NCI-H1930 (cell line): ENCODE measurements at places on chromosomes 7 and 10.

- DNase-seq = no peak
These were observed 185.1 kb downstream of the SEMA3D start for GRCh38 chr7:85001495-85002345.

GRCh38 chr7:29190349-29191045, 4.1 kb upstream of the CHN2 start:
- peak; percentile 35 for DNase-seq

GRCh38 chr7:27205325-27206280, 5.7 kb upstream of the HOXA13 start:
- DNase-seq = no peak

DNA sequence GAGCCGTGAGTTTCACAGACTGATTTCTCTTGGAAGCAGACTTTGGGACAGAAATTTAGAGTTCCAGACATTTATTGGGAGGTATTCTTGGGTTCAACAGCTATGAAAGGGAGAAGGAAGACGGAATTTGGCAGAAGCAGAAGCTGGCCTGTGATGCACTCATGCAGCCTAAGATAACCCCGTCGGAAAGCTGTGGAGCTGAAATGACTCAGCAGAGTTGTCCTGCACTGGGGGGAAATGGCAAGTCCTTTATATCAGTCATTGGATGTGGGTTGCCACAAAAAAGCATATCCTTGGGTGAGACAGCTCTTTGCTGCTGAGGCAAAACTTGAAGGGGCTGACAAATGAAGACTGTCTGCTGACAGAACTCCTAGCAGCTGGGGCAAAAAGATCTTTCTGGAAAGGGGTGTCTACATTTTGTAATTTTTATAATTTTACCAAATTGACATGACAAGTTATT, 11.5 kb upstream of the MICU1 start:
- DNase-seq = no peak

DNA sequence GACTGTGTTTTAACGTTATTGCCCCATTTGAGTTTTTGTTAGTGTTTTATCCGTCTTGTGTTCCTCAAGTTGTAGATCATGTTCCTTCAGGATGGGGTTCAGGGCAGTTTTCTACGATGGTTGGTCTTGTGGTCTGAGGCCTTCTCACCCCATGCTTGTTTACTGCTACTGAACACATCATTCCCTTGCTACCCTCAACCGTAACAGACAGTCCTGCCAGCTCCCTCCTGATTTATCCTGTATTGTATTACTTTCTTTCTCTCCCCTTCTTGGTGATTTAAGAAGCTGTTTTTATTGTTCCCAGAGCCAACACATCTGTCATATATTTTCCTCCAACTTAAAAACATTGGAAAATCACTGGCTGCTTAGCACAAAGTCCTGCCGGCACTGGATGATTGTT, 719.8 kb downstream of the INHBA start:
- no peak for DNase-seq

GRCh38 chr10:125521721-125522680, 161.0 kb downstream of the TEX36 start:
- DNase-seq = no peak

GRCh38 chr7:11374629-11375028, 401.0 kb downstream of the PHF14 start:
- DNase-seq = no peak

DNA sequence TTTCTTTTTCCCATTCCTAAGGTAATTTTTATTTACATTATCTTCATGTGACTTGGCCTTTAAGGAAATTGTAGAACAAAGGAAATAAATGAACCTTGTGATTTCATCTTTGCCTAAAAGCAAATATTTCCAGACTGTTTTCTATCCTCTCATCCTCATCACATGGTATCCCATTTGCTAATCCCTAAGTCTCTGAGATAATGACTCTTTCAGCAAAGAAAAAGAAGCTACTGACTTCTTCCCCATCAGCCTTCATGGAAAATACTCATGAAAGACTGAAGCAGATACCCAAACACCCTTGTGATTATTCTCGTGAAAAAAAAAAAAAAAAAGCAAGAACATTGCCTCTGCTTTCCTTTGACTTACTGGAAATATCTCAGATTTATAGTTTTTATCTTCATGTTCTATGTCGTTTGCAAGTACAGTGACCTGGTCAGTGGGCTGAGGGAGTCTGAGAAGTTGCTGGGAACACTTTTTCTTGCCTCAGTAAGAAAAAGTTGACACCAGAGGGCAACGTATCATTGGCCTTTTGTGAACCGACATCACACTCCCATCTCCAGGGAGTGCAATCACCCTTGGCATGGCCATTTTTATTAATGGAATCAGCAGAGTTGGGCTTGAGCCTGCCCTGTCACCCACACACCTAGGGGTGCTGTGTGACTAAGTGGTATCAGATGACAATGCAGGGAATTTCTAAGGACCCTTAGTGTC, 246.0 kb upstream of the KMT2E start:
- no peak for DNase-seq

DNA sequence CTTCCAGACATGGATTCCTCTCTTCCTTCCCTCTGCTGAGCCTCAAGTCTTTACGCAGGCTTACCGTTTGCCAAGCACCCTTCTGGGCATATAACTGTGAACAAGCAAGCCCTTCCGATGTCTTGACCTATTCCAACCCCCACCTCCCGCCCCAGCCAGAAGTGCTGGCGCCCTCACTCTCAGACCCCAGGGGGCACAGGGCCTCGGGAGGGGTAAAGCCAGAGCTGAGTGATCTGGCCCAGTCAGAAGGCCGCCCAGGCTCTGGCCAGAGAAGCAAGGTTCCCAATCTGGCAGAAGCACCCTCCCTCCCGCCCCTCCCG, 1.2 kb downstream of the PRRT4 start:
- DNase-seq = no peak

DNA sequence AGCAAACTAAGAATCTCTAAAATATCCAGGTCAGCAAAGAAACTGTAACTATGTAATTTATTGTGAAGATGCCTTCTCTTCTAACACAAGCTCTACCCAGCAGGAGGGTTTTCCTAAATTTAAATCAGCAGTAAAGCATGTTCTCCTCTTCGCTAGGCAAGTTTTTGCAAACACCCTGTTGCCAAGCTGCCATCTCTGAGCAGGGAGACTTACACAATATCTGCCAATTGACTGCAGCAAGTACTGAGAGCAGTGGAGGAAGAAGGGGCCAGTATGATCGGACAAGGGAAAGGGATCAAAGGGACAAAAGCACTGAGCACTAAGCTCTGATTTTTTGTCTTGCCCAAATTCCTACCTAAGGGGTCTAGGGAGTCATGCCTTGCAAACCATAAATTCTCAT, 16.0 kb upstream of the LANCL2 start:
- no peak for DNase-seq

DNA sequence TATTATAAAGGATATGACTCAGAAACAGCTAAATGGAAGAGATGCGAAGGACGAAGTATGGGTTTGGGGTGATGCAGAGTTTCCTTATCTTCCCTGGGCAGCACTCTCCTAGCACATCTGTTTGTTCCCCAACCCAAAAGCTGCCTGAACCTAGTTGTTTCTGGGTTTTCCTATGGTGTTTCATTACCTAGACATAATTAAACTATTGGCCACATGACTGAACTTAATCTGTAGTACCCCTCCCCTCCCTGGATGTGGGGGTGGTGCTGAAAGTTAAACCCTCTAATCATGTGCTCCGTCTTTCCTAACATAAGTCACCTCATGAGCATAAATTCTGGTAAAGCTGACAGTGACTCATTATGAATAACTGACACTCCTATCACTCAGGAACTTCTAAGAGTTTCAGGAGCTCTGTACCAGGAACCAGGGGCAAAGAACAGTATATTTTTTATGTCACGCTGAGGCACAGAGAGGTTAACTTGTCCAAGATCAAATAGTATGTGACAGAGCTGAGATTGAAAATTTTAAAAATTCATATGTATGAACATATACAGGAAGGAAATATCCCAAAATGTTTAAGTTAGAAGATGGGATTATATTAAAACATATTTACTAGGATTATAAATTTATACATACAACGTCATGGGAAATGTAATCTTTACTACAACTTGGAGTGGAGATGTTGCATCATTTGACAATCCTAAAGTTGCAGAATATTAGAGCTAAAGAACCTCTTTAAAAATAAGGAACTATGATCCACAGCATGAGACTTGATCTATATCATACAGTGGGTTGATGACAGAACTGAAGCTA, 4.8 kb downstream of the STRIP2 start:
- DNase-seq = no peak

DNA sequence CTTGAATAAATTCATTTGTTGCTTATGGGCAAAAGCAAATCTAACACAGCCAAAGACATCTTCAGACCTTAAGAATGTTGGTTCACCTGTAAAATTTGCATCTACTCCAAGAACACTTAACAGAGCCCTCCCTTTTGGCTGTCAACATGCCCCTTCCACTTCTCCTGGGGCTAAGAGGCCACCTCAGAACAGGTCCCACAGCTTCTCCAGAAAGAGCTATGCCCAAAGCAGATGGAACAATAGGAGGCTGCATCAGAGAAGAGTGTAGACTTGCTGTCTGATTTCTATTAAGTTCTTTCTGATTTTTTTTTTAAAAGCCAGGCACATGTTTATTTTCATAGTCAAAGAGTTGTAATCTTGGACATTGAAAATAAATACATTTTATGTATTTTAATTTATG, 26.1 kb upstream of the TRIL start:
- no peak for DNase-seq

DNA sequence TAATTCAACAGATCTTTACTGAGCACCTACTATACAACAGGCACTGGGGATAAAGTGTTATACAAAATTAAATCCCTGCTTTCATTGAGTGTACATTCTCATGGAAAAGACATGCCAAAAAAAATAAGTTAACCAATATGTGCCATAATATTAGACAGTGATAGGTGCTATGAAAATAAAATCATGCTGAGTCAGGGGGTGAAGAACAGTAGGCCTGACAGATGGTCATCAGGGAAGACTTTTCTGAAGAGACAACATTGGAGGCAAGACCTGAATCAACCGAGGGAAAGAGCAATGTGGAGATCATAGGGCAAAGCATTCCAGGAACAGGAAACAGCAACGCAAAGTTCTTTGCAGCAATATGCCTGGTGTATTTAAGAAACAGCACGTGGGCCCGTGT, 135.5 kb downstream of the C1GALT1 start:
- DNase-seq = no peak

DNA sequence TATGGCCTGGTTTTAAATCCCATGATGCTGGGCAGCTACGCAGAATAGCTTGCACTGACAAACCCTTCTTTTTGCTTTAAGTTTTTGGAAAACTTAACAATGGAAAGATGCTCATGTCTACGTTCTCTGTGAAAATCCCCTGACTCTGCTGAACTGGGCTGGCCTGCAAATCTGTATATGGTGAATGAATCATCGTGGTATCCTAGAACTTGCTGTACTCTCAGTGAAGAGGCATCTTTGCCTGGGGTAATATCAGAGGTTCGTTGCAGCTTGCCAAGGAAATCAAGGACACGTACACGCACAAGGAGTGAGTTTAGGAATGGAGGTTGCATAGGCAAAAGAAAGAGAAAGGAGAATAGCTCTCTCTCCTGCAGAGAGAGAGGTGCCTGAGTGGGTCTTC, 382.0 kb upstream of the ADARB2 start:
- DNase-seq = no peak

DNA sequence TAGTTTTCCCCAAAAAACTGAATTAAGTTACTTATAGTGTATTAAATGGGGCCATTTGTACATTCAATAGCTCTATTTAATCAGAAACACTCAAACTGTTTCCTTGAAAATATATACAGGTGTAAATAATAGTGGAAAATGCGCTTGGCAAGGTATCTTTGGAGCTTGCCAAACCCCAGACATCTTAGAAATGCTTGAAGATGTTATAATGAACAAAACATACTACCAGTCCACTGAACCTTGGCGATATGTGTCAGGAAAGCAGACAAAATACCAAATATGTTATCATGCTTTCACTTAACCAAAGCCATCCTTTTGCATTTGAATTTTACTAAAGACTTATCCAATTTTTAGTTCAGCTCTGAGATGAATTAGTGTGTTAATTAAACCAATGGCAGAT, 352.7 kb upstream of the SEMA3A start:
- DNase-seq = no peak

DNA sequence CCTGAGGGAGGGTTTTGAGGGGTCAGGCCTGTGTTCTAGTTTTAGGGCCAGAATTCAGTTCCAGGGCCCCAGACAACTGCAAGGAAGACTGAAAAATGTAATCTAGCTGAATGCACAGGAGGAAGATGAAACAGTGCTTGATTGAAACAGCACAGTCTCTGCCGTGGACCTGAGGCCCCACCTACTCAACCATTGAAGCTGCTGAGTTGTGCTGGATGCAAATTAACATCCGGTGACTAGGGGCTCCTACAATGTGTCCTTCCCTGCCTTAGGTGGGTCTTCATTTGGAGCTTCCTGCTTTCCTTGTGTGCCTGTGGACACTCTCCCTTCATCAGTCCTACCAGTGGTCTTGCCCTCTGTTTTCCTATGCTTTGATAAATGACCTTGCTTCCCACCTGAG, 5.7 kb downstream of the GLRX3 start:
- DNase-seq = no peak

- no peak for DNase-seq
These were observed 1.2 kb downstream of the FOXK1 start for GRCh38 chr7:4683043-4683883.

GRCh38 chr7:134367956-134368749, 51.4 kb upstream of the SLC35B4 start:
- no peak for DNase-seq

GRCh38 chr7:12814107-12814506, 126.7 kb downstream of the ARL4A start:
- DNase-seq = no peak

DNA sequence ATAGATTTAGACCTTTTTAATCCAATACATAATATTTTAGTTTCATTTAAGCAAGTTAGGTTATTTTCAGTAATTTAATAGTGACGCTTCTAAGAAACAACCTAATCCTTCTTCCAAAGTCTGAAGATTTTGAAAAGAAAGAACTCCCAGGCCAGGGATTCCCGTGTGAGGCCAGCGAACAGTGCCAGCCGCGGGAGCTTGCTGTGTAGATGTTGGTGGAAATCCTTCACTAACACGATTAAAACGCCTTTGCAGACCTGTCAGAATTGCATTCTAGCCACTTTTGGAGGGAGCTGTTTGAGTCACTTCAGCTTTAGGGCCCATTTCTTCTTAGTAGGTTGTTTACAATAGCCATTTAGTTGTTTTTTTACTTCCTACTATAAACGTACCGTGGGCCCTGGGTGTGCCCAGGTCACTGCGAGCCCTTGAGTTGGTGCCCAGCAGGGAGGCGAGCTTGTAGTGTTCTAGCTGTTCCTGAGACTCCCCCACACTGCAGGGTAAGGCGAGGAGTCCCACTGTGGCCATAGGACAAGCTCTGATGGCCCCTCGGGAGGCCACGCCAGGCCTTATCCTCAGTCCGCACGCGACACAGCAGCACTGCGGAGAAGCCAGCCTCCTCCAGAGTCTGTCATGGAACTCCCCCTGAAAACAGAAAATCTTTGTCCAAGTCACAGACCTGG, 32.3 kb downstream of the PPP2R2D start:
- no peak for DNase-seq

GRCh38 chr10:52542906-52543305, 228.8 kb downstream of the DKK1 start:
- no peak for DNase-seq

DNA sequence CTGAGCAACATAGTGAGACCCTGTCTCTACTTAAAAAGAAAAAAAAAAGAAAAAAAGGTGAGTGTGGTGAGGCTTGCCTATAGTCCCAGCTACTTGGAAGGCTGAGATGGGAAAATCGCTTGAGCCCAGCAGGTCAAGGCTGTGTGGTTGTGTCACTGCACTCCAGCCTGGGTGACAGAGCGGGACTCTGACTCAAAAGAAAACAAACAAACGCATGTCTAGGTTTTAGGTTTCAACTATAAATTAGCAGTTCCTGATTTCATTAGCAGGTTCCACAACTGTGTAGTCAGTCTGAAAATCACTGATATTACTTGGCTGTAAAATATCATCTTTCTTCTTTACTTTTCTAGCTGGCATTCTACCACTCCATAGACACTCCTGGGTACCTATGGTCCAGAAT, 155.7 kb upstream of the HGF start:
- DNase-seq = no peak
